ENCODE measurements at places on chromosomes 12 and 14.

DNA sequence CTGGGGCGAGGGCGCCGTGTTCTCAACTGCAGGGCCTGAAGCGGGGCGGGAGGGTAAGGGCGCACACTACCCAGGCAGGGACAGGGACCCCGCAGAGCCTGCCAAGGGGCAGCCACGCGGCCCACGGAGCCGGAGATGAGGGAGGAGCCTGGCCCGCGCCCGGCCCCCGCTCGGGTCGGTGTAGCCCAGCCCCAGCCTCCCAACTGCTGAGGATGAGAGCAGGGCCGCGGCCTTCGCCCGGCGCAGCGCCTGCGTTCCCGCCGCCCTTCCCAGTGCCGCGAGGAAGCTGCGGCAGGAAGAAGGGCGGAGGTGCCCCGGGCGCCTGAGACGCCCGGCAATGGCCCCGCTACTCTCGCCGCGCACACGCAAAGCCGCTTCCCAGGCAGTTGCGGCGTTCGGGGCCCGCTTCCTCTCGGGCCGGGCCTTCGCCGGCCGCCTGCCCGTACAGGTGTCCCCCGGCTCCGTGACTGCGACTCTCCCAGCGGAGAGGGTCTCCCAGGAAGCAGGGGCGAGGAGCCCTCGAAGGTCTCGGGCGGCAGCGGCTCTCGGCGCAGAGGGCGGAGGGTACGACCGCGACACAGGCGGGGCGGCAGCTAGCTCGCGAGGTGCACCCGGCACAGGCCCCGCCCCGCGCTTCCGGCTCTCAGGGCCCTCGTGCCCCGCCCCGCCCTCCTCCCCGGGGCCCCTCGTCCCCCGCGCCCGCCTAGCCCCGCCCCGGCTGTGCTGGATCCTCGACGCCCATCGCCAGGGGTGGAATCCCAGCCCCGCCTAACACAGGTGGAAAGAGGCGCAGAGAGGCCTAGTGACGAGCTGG lies 24.8 kb upstream of the YY1 start:
- DNase-seq = peak; percentile 81

GRCh38 chr12:50271724-50272247 lies 11.5 kb downstream of the LIMA1 start:
- no peak for DNase-seq

DNA sequence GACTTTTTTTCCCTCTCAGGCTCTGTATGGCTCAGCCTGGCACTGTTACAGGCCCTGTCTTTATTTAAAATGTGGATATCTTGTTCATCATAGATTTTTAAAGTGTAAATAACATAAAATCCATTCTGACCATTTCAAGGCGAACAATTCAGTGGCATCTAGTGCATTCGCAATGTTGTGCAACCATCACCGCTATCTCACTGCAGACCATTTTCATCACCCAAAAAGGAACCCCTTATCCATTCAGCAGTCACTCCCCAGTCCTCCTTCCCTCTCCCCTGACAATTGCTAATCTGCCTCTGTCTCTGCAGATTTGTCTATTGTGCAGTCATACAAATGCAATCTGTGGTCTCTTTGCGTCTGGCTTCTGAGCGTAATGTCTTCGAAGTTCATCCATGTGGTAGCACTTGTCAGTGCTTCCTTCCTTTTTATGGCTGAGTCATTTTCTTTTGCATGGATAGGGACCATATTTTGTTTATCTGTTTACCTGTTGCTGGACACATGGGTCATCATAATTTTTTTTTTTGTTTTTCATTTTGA lies 148.8 kb upstream of the LHX5 start:
- DNase-seq = no peak

- DNase-seq = no peak
Measured at GRCh38 chr14:41799817-41800216, 193.1 kb downstream of the LRFN5 start.

DNA sequence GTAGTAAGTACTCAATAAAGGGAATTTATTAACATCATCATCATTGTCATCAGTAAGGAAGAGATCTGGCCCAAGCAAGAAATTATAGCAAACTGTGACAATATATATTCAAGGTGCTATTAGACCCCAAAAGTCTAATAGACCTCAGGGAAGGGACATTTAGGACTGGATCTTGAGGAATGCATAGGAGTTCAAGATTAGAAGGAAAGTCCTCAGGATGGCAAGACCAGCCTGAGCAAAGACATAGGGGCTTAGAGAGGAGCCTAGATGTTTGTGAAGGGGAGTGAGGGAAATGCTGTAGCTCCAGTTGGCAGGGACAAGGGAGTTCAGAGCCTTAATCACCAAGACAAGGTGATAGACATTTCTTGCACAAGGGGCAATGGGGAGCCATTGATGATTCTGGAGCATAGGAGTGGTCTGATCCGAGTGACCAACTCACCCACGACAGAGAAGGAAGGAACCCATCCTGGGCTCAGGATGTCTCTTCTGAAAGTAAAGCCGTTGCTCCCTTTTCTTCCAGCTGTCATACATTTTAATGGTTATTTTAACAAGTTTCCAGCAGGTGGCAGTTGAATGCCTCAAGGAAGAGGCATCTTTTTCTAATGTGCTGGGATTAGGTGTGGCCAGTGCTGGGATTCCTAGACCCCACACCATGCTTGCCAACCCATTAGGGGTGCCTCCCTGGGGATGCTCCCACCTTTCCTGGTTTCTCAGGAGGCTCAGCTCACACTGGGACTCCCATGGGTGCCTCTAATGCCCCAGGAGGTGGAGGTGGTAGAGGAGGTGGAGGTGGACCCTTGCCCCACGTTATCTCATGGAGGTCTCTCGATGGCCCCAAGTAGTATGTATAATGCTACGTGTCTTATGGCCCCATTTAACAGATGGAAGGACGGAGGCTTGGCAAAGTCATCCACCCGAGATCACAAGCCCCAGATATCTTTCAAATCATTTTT lies 37.8 kb downstream of the PHETA1 start:
- DNase-seq = no peak

- no peak for DNase-seq
Measured at GRCh38 chr12:94433744-94434143, 25.9 kb downstream of the CEP83 start.

GRCh38 chr12:58034311-58034710 lies 92.9 kb downstream of the ATP23 start:
- no peak for DNase-seq

DNA sequence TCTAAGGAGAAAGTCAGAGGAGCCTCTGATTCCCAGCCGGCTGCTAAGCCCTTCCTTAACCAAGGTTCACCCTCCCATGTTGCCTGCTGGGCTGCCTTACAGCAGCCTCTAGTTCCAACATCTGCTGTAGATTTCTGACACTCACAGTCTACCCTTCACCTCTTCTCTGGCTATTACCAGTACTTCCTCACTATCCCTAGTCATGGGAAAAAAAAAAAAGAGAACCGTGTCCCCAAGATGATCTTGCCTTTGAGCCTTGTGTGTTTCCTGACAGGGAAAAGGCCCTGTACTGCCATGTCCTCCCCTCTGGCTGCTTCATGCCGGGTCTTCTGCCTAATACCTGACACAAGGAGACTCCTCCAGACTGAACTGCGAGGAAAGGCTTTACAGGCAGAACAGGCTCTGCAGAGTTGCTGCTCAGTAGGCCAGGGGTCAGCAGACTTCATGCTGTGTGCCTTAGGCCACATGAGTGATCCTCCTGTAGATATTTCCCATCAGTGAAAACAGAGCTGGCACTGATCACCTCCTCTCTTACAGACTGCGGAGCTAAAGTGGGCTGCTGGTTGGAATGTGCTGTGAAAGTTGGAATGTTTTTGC lies 46.8 kb downstream of the PRKCH start:
- no peak for DNase-seq

DNA sequence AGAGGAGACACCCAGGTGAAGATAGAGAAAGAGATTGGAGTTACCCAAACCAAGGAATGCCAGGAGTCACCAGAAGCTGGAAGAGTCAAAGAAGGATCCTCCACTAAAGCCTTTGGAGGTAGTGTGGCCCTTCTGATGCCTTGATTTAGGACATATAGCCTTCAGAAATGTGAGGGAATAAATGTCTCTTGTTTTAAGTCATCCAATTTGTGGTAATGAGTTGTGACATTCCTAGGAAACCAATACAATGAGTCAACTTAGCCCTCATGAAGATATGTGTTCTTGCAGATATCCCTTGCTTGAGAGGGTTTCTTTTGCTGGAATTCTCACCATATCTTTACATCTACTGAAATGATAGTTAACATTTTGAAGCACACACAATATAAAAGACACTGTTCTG lies 58.8 kb downstream of the CCER1 start:
- DNase-seq = no peak

GRCh38 chr12:131642101-131642540 lies 68.8 kb upstream of the SFSWAP start:
- DNase-seq = no peak

DNA sequence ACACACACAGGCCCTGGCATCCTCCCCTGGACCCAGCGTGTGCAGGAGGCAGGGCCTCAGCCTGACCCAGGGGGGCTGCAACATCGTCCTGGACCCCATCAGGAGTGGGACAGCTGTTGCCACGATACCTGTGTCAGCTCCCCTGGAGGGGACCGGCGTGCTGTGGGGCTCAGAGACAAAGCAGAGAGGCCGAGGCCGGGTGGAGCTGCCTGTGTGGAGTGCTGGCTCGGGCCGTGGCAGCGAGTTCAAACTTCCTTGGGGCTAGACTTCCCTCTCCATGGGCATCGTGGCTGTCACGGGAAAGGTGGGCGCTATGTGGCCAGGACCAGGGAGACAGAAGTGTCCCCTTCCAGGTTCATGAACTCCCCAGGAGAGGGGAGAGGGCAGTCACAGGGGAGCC lies 155.0 kb upstream of the SFSWAP start:
- no peak for DNase-seq

- peak; percentile 82 for DNase-seq
Measured at GRCh38 chr14:89107626-89108025, 283.2 kb downstream of the TTC8 start.

DNA sequence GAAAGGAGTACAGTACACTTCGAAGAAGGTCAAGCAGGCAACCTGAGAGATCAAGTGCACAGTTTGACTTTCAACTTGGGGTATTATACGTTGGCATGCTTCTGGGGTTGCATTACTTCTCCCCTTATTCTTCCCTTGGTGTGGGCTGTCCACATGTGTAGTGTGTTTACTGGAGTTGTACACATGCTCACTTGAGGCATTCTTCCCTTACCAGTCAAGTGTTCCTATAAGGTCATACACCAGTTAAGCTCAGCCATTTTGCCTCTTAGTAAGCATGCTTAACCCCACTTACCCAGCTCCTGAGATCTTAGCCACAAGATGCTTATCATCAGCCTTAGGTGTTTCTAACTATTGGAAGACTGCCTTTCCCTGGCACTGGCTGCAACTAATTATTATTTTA lies 63.8 kb downstream of the C12orf42 start:
- no peak for DNase-seq

All from NCI-H187 treated with DMSO at 0.1 percent for 48 hours (cell line).